ENCODE measurements at places on chromosomes 3 and 15.
A peak's percentile ranks its signal among the peaks of the same experiment; 100 is the strongest.

DNA sequence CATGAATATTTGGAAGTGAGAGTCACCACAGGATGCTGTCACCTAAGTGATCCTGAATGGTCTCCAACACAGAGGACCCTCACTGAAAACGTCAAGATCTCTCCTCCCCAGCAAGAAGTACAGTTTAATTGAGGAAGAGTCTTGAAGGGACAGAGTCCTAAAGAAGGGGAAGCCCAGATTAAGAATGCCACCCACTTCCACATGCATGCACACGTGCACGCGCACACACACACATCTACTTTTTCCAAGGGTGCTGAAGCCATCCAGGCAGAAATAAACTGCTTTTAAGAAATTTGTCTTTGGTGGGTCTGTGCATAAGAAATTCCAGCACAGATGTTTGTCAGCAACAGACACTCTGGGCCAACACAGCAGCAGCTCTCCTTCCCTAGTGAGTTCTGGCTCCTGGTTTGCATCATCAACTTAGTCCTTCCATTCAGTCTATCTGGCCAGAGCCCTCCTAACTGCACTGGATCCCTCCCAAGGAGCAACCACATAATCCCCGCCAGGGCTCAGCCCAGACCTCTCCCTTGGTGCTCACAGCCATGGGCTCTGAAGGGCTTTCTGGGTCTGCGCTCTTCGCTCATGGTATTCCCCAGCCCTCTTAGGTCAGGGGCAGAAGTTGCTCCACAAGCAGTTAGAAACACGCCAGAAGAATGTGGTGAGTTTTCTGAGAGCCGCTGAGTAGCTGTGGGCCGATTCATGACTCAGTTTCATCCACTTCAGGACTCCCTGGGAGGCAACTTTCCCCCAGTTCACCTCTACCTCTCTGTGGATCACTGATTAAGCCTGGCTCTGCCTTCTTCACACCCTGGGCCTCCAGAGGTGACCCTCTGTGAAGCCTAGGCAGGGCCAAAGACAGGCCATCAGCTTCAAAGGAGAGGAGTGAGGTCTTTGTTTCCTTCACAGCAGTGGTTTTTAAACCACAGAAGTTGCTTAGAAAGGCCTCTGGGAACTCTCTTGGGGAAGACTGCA lies 132.6 kb upstream of the LIPC start:
- peak; percentile 42 for DNase-seq

DNA sequence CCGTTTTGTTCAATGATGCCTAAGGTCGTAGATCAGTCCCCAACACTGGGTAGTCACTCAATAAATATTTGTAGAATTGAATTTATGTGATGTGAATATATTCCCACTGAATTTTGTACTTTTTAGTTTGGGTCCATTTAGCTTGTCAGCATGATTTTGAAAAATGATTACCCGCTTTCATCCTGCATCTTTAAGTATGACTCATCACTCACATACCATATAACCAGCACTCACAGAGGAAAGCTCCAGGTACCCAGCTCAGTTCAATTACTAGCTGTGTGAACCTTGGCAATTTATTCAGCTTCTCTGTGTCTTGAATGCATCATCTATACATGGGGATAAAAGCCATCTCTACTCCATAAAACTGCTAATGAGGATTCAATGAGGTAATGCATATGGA lies 2.2 kb upstream of the MLF1 start:
- peak; percentile 5 for DNase-seq

DNA sequence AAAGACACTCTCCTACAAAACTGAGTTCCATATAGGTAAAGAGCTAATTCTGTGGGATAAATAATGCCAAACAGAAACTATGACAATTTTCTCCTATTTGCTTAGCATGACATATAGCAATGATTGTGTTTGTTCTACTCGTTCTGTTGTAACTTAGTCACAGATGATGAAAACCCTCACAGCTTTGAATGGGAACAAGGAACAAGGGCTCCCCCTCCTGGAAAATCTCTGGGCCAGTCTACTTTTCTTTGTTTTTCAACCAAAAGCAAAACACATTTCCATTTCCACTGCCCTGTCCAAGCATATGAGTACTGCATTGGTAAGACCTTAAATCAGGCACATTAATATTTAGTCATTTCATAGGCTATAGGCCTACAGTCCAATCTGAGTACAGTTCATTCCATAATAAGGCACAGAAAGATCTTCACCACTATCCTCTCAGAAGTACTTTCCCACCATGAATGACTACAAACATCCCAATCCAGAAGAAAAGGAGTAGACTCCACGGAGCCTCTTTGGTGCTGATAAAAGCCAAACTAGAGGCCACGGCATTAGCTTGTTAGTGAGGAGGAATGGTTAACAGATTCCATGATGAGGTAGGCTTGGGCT lies 67.1 kb downstream of the ATP8B4 start:
- peak; percentile 82 for DNase-seq

- DNase-seq: peak; percentile 17
These were observed 26.1 kb downstream of the KCNMB2 start for GRCh38 chr3:178562143-178562946.

- no peak for DNase-seq
These were observed 251.0 kb upstream of the MCTP2 start for GRCh38 chr15:93980261-93980911.

- DNase-seq: peak; percentile 12
These were observed 73.3 kb downstream of the ANKRD28 start for GRCh38 chr3:15724446-15724845.

GRCh38 chr3:32321095-32321790 lies 70.4 kb upstream of the CMTM7 start:
- no peak for DNase-seq

DNA sequence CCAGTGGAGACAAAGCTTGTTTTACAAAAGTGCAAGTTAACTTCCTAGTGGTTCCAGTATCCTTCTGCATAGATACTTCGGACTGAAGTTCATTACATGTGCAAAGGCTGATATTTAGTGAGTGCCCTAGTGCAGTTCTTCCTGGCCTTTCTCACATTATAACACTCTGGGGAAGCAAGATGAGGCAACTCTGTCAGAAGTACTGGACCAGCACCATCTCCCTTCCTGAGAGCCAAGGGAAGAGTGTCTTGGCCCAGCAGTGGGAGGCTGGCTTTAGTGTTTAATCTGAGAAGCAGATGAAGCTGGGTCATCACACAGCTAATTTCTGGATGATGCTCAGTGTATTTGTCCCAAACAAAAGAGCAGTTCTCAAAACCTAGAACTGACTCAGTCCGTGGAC lies 397.7 kb downstream of the CACNA2D3 start:
- no peak for DNase-seq

DNA sequence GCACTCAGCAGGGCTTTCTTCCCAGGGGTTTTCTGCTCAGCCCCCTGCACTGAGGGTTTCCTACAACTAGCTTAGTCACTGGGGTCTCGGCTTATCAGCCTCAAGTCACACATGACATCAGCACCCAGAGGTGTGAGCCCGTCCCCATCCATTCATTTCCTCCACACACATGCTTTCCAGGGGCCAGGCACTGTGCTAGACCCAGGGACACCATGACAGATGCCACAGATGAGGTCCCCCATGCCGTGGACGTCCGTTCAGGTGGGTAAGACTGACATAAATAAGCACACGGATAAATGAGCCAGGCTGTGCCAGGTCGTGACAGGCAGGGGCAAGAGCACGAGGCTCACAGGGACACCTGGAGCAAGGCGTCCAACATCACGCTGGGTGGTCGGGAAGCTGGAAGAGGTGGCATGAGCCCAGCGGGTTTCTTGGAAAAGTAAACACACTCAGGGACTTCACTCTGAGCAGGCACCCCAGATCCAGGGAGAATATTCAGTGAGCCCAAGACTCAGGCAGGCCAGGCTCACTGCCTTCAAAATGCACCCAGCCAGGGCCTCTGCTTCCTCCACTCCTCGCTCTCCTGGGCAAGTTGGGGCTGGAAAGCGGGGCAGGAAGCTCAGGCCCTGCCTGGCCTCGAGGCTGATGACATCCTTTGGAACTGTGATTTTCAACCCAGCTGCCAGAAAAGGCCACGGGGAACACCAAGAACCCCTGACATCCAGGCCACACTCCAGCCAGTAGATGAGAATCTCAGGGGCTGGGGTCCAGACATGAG lies 139.3 kb downstream of the CHSY1 start:
- DNase-seq: no peak

DNA sequence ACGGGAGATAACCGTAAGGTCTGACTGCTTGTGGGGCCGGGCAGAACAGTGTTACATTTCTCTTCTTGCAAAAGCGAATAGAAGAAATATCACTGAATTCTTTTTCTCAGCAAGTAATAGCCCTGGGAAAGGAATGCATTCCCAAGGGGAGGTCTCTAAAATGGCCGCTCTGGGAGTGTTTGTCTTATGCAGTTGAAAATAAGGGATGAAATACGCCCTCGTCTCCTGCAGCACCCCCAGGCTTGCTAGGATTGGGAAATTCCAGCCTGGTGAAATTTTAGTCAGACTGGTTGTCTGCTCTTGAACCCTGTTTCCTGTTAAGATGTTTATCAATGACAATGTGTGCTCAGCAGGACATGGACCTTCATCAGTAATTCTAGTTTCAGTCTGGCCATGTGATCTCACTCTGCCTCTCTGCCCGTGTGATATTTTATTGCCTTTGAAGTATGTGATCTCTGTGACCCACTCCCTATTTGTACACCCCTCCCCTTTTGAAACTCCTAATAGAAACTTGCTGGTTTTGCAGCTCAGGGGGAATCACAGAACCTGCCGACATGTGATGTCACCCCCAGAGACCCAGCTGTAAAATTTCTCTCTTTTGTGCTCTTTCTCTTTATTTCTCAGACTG lies 715.6 kb downstream of the ROBO1 start:
- DNase-seq: peak; percentile 22

- peak; percentile 37 for DNase-seq
These were observed 2.2 kb downstream of the NXPE3 start for GRCh38 chr3:101781166-101781565.

DNA sequence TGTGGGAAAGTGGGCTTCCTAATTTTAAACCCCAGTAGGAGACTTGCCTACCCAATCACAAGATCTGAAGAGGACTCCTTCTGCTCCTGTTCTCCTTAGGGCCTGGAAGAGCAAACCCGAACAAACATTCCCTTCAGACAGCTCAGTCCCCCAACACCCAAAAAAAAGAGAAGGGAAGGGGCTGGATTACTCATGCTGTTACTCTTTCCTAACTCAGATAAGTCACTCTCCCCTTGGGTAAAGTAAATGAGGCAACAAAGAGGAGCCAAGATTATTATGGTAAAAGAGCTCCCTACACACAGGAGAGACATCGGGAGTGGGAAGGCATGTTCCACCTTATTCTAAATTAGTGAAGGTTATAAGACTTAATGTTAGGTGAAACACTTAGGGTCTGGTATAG lies 18.1 kb upstream of the LEKR1 start:
- DNase-seq: peak; percentile 55

GRCh38 chr15:71219645-71220044 lies 104.4 kb downstream of the THSD4 start:
- DNase-seq: peak; percentile 47

DNA sequence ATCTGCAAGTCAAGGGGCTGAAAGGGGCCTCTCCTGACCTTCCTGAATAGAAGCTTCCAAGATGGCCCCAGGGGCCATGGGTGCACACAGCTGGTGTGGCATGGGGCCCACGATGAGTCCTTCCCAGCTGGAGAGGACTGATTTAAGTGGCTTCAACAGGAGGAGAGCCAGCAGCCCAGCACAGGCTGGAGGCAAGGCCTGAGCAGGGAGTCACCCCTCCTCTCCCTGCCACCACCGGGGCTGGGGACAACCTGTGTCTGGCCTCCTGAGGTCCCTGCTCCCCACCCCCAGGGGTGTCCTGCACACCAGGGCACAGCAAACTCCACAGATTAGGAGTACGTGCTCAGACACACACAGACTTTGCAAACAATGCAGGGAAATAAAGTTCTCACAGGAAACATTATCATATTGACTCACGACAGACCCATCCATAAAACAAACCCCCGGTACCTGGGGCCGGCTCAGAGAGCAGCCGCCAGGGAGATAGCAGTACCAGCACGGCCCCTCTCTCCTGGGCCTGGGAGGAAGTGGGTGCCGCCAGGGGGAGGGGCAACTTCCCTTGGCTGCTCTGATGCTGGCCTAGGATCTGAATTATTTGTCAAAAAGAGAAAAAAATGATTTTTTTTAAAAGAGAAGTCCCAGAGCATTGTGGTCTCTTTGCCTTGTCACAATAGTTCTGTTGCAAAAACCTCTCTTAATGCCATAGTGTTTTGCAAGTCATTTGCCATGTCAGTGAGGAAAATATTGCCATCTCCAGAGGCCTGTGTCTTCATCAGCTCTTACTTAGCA lies 21.9 kb upstream of the TSEN2 start:
- DNase-seq: no peak

GRCh38 chr15:48566668-48567067 lies 78.8 kb downstream of the FBN1 start:
- peak; percentile 89 for DNase-seq

GRCh38 chr3:33001889-33002288 lies 50.4 kb downstream of the CCR4 start:
- peak; percentile 18 for DNase-seq

GRCh38 chr3:55488398-55489055 lies 1.4 kb upstream of the WNT5A start:
- peak; percentile 87 for DNase-seq

GRCh38 chr3:106345353-106346027 lies 476.7 kb upstream of the CBLB start:
- peak; percentile 98 for DNase-seq

DNA sequence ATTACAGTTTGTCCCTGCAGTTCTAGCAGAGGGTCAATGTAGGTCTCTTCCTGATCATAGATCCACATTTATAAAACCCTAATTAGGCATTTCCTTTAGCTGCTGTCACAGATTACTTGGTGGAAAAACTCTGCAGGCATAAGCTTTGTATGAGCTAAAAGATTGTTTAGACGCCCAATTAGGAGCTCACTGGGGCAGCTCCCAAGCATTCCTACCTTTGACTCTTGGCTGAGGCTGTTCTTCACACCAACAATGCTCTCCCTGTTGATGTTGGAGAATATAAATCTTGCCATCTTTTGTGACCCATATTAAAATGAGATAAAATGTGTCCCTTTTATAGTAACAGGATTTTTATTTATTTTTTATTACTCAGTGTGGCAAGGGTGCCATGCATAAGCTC lies 148.3 kb upstream of the TRIM42 start:
- DNase-seq: no peak

DNA sequence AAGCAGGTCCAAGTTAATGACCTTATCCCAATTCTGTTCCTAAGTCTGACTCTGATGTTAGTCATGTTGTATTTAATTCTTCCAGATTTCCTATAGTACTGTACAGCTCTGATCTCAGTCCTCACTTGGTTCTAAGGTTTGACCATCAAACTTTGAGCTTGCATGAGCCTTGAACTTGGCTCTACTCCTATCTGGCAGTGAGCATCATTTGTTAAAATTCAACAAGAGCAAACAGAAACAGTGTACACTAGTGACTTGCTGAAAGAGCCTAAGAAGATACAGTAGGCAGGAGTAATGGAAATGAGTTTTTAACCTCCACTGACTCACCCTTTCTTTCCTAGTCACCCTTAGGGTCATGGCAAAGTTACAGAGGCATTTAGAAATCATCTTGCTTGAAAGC lies 451.1 kb upstream of the TPRG1 start:
- no peak for DNase-seq
